Activated naive CD8-positive, alpha-beta T cell treated with anti-CD3 and anti-CD28 coated beads, Interleukin-2, amount 10 ng/mL, durations not matched to agents 7 days and 5 days (primary cell): ENCODE measurements at places on chromosomes 5 and 9. TPM values are rescaled to one million over a fixed set of nuclear protein-coding genes. Genes with fewer than 3 reads are reported as not detected.

ABHD17B gene
- 25.2 TPM for total RNA-seq

CYLC2 gene
- total RNA-seq = not detected

ORM2 gene
- not detected for total RNA-seq

DOK3 gene
- 6.0 TPM for total RNA-seq

PCDHGB3 gene
- total RNA-seq = 0.82 TPM

SLC4A9 gene
- total RNA-seq = 0.17 TPM

SPEF2 gene
- total RNA-seq = 13.7 TPM

TAF11L5 gene
- not detected for total RNA-seq

ANKRD34B gene
- total RNA-seq = not detected

PDLIM4 gene
- total RNA-seq = not detected

ANKRD31 gene
- total RNA-seq = 0.58 TPM

ENTREP1 gene
- not detected for total RNA-seq

ENHO gene
- not detected for total RNA-seq

DMRT3 gene
- not detected for total RNA-seq

TXNDC8 gene
- not detected for total RNA-seq

NME5 gene
- total RNA-seq = not detected

NUDT12 gene
- 0.78 TPM for total RNA-seq

RANBP17 gene
- not detected for total RNA-seq

FLT4 gene
- 13.2 TPM for total RNA-seq

DOLK gene
- total RNA-seq = 9.4 TPM

PCDHGA2 gene
- 0.09 TPM for total RNA-seq

IL9 gene
- total RNA-seq = not detected

ACOT12 gene
- not detected for total RNA-seq

WNT8A gene
- not detected for total RNA-seq

SH2D3C gene
- 64.6 TPM for total RNA-seq

RMI1 gene
- 19.2 TPM for total RNA-seq

WDR55 gene
- 45.4 TPM for total RNA-seq

ARID3C gene
- total RNA-seq = not detected

C6 gene
- total RNA-seq = not detected

UBAC1 gene
- total RNA-seq = 30.5 TPM

NUTM2G gene
- not detected for total RNA-seq

DDX31 gene
- 13.8 TPM for total RNA-seq

TYRP1 gene
- total RNA-seq = not detected

LCN9 gene
- not detected for total RNA-seq

NTNG2 gene
- 10.9 TPM for total RNA-seq

CD180 gene
- 0.57 TPM for total RNA-seq

PELO gene
- 24.2 TPM for total RNA-seq

IQGAP2 gene
- total RNA-seq = 62.7 TPM

BTNL8 gene
- not detected for total RNA-seq

CENPK gene
- 89.9 TPM for total RNA-seq

SPAG8 gene
- 3.4 TPM for total RNA-seq

PCDHGA4 gene
- total RNA-seq = 0.25 TPM

STK32A gene
- not detected for total RNA-seq

TLE4 gene
- total RNA-seq = 68.8 TPM

FAM169A gene
- total RNA-seq = 10.2 TPM

NEUROG1 gene
- total RNA-seq = not detected

PCDHA12 gene
- not detected for total RNA-seq

LRRC8A gene
- total RNA-seq = 25.9 TPM

BTNL9 gene
- not detected for total RNA-seq

PRDM9 gene
- not detected for total RNA-seq

TAL2 gene
- total RNA-seq = not detected

EIF4E1B gene
- not detected for total RNA-seq

STK10 gene
- total RNA-seq = 319 TPM

VCAN gene
- 0.44 TPM for total RNA-seq

PRR16 gene
- total RNA-seq = not detected

PCA3 gene
- total RNA-seq = not detected
